Chondrocyte (in vitro differentiated cells): ENCODE measurements at places on chromosomes 7 and 10. TPM values are rescaled to one million over a fixed set of nuclear protein-coding genes. Genes with fewer than 3 reads are reported as not detected.

DNA sequence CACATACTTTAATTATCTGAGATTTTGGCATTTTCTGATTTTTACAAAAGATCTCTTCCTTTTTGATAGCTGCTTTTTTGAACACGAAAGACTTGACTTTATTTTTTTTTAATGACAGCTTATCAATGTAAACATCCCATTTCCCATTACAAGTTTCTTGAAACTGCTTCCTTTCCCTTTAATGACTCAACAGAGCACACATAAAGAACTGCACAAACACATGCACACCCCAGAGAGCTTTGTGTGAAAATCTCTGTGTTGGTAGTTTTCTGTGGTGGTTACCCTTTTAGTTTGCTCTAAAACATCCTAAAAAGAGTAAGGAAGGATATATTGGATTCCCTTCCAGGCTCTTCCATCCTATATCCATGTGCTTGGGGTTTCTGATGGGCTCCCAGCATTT, 125.1 kb upstream of the ZNF32 start:
- no peak for DNase-seq

DNA sequence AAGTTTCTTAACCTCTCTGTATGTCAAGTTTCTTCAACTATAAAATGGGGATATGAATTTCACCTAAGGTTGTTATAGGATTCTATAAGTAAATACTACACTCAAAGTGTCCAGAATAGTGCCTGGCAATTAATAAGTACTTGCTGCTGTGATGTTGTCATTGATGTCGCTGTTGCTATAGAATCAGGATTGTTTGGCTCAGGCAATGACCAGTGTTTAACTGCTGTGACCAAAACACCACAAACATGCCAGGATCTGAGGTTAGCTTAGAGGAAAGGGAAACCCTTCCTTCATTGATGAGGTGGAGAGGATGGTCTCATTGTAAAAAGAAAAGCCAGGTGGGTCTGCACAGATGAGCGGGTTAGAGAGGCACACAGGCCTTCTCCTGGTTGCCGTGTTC, 223.1 kb upstream of the INHBA start:
- DNase-seq, result no peak

ITIH2 gene
- 0.87 TPM in 1 of 3 replicates, not detected in the others for total RNA-seq

GRCh38 chr7:106853250-106853908, 11.7 kb upstream of the PIK3CG start:
- DNase-seq, result no peak

DNA sequence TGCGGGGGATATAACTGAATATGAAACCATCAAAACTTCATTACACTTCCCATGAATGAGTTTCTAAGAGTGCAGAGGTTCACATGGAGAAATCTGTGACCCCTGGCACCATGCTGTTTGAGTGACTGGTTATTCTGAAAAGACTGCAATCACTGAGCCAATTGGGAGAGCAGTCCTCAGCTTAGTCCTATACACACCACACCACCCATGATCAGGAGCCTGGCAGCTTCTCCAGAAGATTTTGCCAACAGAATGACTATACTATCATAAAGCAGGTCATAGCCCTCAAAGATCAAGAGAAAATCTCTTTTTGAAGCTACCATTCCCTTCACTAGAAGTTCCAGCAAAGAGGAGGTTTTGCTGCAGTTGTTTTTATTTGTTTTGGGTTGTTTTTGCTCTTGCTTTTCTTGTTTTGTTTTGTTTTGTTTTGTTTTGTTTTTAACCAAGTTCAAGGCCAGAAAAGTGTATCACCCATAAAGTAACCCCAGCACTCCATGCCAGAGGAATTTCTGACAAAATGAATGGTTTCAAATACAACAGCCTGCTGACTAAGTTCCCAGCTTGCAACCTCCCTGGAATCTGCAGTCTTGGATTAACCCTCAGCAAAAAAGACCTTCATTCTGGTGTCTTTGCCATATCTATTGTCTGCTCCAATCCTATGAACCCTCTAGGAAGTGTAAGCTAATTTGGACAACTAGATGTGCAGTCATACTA, 19.7 kb upstream of the HGF start:
- DNase-seq, result no peak

DNA sequence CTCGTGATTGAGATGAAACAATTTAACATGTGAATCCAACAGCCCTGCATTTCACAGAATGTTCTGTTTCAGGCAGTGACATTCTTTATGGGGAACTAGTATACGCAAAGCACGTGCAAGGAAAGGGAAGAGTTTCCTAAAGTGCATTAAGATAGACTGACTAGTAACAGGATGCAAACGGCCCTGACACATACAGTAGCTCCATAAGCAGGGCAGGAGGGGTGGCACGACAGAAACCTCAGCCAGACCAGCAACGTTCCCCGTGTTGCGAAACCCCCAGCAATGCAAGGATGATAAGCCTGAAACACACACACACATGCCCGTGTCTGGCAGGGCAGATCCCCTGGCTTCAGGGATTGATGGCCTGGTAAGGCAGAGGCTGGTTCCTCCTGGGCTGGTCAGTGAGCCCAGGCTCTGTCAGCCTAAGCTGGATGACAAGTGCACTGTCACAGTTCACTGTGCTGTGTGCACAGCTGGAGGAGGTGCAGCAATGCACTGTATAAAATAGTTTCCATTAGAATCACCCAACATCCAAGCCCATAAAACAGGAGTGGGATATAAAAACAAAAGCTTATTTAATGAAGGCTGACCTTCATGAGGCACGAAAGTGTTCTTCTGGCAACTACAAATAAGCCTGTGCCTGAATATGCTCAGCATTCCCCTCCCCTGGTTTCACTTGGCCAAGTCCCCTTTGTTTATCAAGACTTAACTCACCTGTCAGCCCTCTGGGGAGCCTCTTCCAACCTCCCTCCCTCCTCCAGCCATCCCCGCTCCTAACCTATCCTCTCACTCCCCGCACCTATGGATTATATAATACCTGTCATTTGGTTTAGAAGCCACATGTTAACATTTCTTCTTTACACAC, 88.8 kb downstream of the GSAP start:
- no peak for DNase-seq

- DNase-seq, result peak; percentile 59
These were observed 47.7 kb downstream of the RBM17 start for GRCh38 chr10:6136215-6137201.
